ENCODE measurements at places on chromosomes 3 and 15.

GRCh38 chr15:89444241-89445225, 51.9 kb downstream of the RHCG start:
- DNase-seq: peak; percentile 90

GRCh38 chr3:30634761-30635735, 28.6 kb downstream of the TGFBR2 start:
- DNase-seq: no peak

- no peak for DNase-seq
Measured at GRCh38 chr3:5840056-5840455, 652.5 kb downstream of the EDEM1 start.

GRCh38 chr3:97417-98258, 98.9 kb upstream of the CHL1 start:
- peak; percentile 91 for DNase-seq

GRCh38 chr3:143763564-143764162, 84.6 kb downstream of the SLC9A9 start:
- DNase-seq: no peak

DNA sequence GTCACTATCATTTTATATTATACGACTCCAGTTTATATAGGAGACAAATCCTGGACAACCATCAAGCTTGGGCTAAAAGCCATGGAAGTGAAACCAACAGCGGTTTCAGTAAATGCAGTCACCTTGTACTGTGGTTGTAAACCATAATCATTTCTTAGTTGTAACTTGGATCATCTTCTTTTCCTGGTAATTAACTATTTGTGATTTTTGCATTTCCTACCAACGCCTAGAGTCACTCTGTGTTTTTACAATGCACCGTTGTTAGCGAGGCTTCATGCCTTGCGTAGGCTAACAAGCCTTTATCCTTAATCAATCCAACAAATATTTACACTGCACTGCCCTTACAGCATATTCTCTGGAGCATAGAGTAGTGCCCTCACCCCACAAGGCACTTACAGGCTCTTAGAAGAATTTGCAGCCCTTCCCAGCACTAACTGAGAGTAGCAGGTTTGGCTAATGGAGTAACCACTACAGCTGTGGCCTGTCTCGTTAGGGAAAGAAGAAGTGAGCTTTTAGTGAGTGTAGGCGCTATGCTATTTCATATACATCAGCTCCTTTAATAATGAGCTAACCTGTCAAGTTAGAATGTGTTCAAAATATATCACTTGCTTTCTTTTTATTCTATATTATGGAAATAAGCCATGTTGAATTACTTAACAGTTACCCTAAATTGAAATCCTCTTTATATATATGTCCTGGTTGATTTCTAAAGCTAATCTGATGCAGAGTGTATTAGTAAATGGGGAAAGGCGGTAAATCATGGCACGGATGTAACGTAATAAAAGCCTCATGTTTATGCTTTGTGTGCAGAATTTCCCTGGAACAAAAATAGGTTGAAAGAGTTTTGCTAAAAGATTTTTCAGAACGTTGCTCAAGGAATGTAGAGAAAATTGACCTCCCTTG, 62.8 kb downstream of the ABHD2 start:
- DNase-seq: peak; percentile 25

DNA sequence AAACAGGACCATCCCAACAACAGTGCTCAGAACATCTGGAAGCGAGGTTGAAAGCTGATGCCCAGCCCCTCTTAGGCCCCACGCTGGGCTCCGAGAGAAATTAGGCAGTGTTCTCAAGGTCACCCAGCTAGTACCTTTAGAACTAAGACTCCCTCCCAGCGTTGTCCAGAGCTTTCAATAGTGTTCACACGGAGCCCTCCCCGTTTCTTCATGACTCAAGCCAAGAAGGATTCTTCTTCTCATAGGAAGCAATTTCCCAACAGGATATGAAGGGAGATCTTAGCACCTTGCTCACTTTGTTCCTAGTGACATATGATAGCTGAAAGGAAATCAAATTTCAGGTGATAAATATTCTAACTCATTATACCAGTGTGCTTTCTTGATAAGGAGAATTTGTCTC, 244.2 kb upstream of the ST8SIA2 start:
- DNase-seq: no peak

- no peak for DNase-seq
Measured at GRCh38 chr3:113304102-113304501, 92.7 kb downstream of the BOC start.

DNA sequence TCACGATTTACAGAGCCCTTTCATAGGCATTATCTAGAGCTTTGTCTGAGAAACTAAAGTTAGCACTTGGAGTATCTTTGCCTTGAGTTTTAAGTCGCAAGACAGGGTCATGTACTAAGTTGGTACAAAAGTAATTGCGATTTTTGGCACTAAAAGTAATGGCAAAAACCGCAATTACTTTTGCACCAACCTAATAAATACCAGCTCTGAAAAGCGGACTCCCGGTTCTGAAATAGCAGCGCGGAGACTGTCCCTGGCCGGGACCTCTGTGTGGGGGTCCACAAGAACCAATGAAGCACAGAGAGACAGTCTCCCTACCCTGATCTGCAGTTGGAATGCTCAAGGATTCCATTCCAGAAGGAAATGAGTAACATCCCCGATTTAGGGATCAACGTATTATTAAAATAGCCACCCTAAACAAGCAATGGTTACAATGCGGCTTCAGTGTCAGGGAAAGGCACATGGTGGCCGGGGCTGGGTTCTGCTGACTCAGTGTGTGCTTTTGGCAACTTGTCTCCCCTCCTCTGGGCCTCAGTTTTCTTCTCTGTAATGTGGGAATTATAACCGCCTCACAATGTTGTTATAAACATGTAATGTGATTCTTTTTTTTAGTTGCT, 150.3 kb upstream of the MCTP2 start:
- no peak for DNase-seq

DNA sequence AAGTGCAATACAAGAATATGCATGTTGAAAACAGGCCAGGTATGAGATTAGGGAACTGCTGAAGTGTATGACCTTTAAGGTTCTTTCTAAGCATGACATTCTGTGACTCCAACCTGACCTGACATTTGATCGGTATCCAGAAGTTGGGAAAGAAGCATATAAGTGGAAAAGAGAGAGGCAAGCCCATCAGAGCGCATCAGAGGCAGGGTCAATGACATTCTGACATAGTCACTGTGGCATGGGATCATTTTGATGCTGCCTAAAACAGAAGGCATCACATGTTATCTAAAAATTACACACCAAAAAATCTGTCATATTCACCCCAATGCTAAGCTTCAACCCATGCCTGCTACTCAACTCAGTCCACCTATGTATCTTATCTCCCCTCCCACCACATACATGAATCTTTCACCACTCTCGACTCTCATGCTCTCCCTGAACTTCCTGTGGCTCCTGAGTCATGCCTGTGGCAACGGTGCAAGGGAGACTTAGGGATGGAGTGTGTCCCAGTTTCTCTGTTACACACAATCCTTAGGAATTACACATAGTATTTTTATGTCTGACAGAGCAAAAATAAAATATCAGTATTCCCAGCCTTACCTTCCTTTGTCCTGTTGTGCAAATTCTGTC, 20.5 kb upstream of the LRRN1 start:
- DNase-seq: no peak

DNA sequence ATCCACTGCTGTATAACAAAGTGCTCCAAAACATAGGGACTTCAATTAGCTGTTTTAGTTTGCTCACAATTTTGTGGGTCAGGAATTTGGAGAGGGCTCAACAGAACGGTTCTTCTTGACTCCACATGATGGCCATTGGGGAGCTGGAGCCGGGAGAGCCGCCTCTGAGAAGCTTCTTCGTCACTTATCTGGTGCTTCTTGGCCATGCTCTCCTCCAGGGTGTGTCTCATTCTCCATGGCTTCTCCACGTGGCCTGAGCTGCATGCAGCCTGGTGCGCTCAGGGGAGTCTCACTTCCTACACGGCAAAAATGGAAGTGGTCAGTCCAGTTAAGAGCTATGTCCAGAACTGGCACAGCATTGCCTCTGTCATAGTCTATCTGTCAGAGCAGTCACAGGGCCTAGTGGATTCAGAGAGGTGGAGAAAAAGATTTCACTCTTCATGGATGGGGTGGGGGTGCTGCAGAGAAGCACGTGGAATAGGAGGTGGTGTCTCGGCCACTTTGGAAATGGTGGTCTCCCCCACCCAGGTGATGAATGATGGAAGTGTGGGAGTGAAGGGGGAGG, 26.3 kb upstream of the PRR23E start:
- DNase-seq: no peak

- no peak for DNase-seq
Measured at GRCh38 chr3:53624061-53624857, 129.8 kb downstream of the CACNA1D start.

DNA sequence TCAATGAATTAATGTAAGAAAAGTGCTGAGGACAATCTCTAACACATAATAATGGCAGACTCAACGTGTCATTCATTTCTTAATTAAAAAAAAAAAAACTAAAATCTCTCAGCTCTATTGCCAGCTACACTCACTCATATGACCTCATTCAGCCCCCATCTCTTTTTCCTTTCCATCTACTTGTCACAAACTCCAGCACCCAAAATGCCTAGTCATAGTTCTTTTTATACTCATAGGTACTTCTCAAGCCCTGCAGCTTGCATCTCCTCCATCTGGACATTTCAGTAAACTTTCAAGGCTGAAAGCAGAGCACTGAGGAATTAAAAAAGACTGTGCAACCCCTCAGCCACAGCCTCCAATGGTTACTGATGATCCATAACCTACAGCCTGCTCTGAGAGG, 109.8 kb downstream of the PLCH1 start:
- no peak for DNase-seq

GRCh38 chr15:100879464-100880138, at the start of gene ALDH1A3:
Gene ALDH1A3 (plus strand): TSS chr15:100879831. CDS start chr15:100879908, 77 bp downstream.
- DNase-seq: no peak

DNA sequence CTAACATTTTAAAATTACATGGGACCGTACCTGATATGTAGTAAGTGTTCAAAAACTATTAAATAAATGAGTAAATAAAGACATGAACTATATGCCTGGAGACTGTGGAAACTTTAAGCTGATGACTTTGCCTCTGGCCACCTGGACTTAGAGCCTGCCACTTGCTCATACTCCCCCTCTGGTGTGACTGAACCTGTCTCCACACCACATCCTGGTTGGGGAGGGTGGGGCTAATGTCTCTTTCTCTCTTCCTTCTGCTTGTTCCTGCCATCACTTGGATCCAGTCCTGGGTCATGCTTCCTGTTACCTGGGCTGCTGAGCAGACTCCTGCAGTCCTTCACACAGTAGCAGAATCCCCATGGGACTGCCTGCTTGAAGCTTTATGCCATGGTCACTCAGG, 8.2 kb upstream of the TMEM158 start:
- DNase-seq: no peak

DNA sequence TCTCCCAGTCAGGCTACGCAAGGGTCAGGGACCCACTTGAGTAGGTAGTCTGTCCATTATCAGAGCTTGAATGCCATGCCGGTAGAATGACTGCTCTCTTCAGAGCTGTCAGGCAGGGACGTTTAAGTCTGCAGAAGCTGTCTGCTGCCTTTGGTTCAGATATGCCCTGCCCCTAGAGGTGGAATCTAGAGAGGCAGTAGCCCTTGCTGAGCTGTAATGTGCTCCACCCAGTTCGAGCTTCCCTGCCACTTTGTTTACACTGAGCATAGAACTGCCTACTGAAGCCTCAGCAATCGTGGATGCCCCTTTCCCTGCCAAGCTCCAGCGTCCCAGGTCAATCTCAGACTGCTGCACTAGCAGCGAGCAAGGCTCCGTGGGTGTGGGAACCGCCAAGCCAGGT, 57.5 kb upstream of the SETMAR start:
- no peak for DNase-seq

GRCh38 chr3:197734667-197735318, 1.9 kb downstream of the RUBCN start:
- DNase-seq: no peak

DNA sequence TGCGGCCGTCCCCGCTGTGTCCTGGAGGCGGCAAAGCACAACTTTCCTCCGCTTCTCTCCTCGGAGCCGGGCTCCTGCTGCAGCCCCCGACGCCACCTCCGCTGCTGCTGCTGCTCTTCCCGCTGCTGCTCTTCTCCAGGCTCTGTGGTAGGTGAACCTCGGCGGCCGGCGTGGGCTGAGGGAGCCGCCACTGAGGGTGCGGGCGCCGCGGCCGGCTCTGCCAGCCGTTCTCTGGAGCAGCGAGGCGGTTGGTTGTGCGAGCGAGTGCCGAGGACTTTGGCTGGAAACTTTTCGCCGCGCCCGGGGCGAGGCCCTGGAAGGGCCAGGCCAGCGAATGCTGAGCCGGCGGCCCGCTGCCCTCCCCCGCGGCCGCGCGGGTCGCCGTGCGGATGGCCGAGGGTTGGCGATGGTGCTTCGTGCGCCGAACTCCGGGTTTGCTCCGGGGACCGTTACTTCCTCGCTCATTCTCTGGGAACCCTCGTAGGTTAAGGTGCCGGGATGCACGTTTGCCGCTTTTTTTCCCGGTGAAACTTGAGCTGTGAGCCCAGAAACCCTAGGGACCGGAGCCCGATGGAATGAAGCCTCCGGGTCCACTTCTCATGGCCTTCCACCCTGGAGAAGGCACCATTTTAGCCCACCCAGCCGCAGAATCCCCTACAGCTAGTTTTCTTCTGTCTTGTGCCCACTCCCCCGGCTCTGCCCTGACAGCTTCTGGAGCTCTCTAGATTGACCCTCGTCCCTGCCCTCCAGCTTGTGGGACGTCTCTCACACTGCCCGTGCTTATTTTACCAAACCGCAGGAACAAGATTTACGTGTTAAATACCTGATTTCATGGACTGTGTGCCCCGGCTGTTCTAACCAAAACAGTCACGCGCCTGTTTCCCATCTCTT, 660 bp downstream of the NECTIN3 start:
- DNase-seq: peak; percentile 56

GRCh38 chr3:157104928-157105652, 54.9 kb downstream of the CCNL1 start:
- peak; percentile 56 for DNase-seq

- DNase-seq: peak; percentile 85
Measured at GRCh38 chr15:78211189-78211921, 23.0 kb downstream of the ACSBG1 start.

DNA sequence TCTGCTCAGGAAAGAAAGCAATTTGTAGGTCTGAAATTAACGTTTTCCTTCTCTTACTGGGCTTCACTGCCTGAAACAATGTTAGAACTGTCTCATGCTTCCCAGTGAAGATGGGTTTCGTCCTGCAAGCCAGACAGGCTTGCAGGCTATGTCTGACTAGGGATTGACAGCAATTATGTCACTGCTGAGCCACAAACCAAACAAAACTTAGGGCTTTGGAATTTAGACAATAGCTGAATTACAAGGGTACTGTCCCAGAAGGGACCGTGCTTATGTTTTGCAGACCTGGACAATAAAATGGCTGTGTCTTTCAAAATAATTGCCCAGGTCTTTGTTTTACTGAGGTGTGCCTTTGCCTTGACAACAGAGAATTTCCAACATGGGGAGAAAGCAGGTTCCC, 46.3 kb upstream of the CCDC80 start:
- no peak for DNase-seq

DNA sequence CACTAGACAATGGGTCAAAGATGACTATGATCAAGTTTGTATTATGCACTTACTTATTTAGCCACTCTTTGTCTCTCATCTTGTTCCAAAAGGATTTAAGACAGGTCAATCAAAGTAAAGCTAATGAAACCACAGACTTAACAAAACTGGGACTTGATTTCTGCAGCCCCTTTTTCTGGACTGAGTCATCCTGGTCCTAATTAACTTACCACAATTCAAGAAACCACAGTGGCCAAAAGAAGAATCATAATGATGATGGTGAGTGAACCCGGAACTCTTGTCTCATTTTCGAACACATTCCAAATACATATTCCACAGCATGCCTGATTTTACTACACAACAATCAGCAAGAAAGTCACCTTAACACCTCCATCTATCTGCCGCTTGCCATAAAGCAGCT, 1333.0 kb downstream of the ROBO1 start:
- no peak for DNase-seq
